ENCODE measurements at places on chromosomes 6 and 20.

DNA sequence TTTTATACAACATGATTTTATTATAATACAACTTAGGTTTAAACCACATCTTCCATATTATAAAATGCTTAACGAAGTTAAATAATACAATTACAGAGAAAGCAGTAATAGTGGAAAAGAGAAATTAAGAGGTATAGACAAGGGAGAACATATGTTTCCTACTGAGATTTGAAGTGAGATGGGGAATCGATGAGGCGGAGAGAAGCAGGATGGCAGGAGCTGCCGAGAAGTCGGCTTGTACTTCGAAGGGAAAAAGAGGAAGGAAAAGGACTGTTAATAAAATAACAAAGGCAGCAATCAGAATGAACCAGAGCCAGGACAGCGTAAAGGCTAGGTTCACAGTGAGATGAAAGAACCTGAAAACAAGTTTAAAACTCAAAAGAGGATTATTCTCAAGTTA is 15.4 kb downstream of the FBXL4 start:
- no peak for DNase-seq

- no peak for DNase-seq
Measured at GRCh38 chr20:19947611-19948264, 69.4 kb upstream of the NAA20 start.

DNA sequence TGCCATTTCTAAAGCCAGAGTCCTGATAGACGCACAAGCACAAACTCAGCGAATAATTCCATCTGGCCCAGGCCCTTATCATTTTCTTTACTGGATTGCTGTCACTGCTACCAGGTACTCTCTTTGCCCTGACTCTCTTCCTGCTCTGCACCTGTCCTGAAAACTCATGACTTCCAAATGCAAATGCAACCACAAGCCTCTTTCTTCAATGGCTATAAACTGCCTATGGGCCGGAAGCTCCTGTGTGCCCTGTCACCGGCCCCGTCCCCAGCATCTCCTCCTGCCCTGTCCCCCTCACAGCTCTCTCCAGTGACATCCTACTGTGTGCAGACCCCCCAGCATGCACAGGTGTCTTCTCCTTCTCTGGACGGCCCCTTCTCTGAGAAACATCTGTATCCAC is 302.6 kb downstream of the GMDS start:
- DNase-seq = no peak

- DNase-seq = no peak
Measured at GRCh38 chr6:56146086-56146485, 101.3 kb downstream of the COL21A1 start.

DNA sequence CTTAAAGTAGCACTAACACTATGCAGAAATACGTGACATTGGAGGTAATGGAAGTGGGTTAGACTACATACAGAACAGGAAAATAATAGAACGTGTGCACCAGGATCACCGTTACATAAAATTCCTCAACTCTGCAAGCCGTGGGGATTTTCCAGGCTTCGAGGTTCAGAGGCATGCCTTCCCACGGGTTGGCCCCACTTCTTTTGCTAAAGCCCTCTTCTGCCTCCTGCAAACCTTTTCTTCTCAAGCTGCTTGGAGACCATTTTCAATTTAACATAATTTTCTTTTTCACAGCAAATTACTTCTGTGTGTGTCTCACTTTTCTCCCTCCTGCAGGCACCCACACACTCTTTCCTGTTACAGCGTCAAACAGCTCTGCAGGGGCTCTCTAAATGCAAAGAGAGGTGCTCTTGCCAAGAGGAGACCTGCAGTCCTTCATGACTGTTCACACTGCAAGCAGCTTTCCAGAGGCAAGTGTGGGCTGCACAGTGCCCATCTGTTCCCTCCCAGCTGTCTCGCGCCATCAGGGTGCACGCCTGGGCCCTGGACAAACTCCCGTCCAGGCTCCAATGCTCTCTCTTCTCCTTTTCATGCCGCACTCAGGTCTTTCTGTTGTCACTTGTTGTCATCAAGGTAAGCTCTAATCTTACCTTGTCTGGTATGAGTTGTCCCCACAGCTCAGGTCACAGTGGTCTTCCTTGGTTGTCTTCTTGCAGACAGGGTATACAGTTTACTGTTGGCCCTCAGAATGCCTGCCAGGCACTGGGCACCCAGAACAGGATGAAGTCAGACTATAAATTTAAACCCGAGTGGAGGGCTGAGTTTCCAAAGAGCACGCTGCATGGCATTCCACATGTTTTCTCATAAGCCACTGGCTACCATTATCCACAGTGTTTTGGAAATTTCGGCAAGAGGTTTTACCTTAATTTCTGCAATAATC is 164.8 kb upstream of the GGTLC1 start:
- no peak for DNase-seq

DNA sequence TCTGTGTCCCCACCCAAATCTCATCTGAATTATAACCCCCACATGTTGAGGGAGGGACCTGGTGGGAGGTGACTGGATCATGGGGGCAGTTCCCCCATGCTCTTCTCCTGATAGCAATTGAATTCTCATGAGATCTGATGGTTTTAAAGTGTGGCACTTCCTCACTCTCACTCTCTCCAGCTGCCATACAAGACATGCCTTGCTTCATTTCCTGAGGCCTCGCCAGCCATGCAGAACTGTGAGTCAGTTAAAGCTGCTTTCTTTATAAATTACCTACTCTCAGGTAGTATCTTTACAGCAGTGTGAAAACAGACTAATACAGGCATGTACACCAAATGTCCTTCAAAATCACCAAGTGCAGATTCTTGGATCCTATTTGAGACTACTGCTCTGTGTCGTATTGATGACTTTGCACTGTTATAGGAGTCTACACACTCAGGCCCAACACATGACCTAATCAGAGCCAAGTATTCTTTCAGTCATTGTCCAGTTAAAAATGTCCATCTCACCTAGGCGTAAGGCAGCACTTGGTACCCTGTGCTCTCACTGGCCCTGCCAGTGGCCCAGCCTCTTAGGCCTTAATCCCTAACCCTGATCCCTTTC is 52.8 kb upstream of the UST start:
- no peak for DNase-seq

DNA sequence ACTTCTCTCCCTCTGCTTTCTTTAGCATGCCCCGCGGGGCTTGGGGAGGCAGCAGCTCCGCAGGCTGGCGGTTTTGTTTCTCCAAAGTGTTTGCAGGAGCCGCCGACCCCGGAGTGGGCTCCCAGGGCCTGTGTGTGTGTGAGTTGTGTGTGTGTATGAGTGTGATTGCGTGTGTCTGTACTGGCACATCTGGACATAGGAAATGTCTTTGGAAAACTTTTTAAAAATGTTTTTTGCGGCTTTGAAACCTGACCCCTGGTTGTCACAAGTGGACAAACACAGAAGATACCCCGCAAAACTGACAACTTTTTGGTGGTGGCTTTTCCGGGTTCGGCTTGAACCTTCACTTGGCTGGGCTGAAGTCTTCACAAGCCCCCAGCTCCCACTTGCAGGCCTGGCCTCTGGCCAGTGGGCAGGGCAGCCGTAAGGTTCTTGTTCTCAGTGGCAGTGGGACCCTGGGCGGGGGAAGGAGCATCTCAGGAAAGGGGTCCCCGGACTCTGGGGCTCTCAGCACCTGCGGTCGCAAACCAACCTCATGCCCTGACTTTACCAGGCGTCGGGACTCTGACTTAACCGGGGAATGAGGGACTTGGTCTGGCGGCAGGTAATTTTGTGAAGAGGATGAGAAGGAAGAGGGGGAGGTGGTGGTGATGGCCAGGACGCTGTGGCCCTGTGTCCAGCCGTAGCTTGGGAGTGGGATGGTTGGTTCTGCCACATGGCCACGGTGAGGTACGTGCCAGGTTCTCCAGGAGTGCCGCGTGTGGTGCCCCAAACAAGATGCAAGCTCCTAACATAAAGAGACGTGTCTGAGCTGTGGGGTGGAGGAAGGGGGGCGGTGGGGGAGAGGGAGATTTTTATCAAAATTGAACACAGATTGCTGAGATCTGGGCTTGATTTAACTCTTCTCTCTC is 619 bp downstream of the DAAM2 start:
- no peak for DNase-seq

DNA sequence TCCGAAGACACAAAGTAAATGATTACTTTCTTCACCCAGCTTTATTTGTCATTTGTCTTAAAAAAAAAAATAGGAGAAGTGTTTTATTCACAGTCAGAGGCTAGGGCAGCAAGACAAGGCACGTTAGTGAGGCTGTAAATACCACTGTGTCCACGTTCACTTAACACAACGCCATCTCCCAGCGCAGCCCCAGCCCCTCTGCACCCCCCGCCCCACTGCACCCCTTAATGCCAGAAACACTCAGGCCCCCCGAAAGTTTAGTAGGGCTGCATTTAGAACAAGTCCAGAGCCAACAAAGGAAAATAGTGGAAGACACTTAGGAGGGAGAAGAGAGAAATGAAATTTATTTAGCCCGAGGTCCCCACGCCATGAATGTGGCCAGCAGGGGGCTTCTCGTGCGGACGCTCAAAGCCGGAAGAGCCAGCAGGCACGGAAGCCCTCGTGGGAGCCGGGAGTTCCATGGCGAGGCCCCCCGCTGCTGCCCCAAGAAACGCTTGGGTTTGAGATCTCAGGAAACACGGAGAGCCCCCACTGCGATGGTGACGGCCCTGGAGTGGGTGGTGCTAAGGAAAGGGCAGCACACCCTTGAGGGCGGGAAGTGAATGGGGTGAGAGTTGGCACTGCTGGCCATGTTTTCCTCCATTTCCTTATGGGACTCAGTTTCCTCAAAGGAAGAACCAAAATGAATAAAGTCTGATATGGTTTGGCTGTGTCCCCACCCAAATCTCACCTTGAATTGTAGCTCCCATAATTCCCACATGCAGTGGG is 50.2 kb downstream of the IYD start:
- no peak for DNase-seq

GRCh38 chr6:73857341-73857890 is 161.4 kb downstream of the CD109 start:
- DNase-seq = no peak

GRCh38 chr20:1983301-1983700 is 10.6 kb downstream of the PDYN start:
- no peak for DNase-seq

DNA sequence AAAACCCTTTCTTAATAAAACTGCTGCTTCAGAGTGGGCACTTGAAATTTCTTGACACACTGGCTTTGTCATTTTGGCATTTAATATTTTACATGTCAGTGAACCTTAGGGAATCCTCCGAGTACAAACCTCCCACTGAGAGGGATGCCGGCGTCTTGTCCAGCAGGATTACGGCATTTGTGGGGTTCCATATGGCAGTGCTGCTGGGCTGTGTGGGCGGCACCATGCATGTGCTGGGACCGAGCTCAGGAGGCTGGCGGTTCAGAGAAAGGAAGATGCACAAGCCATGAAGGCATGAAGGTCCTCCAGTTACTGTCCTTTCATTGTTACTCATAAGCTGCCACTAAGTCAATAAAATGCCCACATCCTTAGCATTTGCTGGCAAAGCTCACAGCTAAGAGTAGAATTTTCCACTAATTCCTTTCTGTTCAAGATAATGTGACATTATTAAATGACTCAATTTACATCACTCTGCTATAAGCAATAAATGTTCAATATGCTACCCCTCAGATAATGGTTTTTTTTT is 61.4 kb downstream of the LY86 start:
- no peak for DNase-seq

DNA sequence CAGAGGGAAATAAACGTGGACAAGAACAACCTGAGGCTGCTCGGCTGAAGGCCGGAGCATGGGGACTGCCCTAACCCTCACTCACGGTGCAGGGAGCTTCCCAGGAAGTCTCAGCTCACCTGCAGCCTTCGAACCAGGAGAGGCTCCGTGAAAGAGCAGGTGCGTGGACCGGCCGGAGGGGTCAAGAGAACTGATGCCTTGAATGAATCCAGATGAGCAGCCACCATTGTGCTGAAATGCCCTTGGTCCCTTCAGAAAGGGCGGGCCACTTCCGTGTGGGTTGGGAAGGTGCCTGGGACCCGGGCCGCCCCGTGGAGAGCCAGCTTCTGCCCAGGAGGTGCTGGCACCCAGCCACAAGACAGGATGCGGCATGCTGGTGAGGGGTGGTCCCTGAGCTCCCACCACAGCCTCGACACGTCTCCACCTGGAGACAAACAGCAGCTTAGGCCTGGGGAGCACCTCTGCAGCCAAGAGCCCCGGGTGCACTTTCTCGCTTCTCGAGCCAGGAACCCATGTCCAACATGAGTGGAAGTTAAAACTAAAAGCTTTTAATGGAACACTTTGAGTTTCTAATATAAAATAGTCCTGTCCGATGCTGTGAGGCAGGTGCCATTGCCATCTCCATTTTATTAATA is 83.5 kb downstream of the TTLL2 start:
- no peak for DNase-seq

DNA sequence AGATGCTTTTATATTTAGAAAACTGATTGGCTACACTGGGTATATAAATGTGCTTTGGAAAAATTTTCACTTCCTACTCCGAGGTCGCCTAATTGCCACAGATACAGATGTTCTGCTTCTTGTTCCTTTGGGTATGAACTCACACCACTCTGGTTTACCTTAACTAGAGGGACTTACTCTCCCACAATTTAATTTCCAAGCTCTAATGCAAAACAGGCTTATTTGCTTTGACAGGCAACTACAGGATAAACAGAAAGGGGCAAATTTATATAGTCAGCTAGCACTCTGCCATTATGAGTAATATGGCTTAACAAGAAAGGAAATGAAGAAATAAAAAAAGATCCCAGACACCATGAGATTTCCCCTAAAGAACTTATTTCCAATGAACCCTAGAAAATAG is 156.9 kb upstream of the ZFP64 start:
- DNase-seq = no peak
